ENCODE measurements at places on chromosomes 7 and 10. TPM values are rescaled to one million over a fixed set of nuclear protein-coding genes. Genes with fewer than 3 reads are reported as not detected.

The GPC2 gene
- not detected for total RNA-seq

The C10orf71 gene
- total RNA-seq: 0.12 TPM

GRCh38 chr10:87598700-87599099 is 61.0 kb upstream of the PAPSS2 start:
- H3K27me3 ChIP-seq: no peaks in the 10 kb centered on the region
- peaks cover 33% of the 10 kb centered on the region for H3K4me1 ChIP-seq
- no peak overlapping the region for H3K4me3 ChIP-seq
- no peak for DNase-seq
- H3K36me3 ChIP-seq: no peaks in the 10 kb centered on the region
- H3K27ac ChIP-seq: peak overlapping the region; percentile 62

- no peaks in the 10 kb centered on the region for H3K4me1 ChIP-seq
- no peak overlapping the region for H3K27ac ChIP-seq
- H3K36me3 ChIP-seq: no peaks in the 10 kb centered on the region
- DNase-seq: no peak
Measured at GRCh38 chr7:44100458-44101302, 3.5 kb upstream of the AEBP1 start.

DNA sequence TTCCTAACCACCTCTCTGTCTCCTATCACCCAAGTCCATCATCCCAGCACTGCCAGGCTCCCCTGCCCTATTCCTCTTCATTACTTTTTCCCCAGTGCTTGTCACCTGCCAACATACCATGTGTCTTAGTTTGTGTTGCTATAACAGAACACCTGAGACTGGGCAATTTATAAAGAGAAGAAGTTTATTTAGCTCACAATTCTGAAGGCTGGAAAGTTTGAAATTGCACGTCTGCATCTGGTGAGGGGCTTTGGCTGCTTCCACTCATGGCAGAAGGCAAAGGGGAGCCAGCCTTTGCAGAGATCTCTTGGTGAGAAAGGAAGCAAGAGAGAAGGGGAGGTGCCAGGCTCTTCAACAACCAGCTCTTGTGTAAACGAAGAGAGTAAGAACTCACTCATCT is 47.3 kb downstream of the DRGX start:
- H3K4me1 ChIP-seq: no peaks in the 10 kb centered on the region
- H3K27ac ChIP-seq: no peak overlapping the region
- H3K36me3 ChIP-seq: no peaks in the 10 kb centered on the region
- no peak for DNase-seq
- no peaks in the 10 kb centered on the region for H3K27me3 ChIP-seq
- no peak overlapping the region for H3K4me3 ChIP-seq
